ENCODE measurements at places on chromosomes 3 and 15.

GRCh38 chr15:44727485-44728231, 8.7 kb upstream of the TRIM69 start:
- peak; percentile 84 for DNase-seq

GRCh38 chr15:39801641-39802309, 19.1 kb upstream of the FSIP1 start:
- DNase-seq = peak; percentile 28

DNA sequence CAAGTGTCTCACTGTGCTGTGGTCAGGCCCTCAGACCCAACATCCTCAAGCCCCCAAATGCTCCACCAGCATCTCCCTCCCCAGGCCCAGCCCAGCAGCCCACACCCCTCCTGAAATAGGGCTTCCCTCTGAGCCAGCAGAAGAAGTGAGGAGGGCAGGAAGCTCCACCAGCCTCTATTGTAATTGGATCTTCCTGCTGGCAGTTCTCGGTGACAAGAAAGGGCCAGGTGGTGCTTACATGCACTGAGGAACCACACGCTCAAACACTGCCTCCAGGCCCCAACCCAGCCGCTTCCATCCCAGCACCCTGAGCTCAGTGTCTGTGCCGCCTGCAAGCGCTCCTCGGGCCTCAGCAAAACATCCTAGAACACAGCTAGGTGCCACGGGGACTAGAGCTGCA, 96.7 kb downstream of the ATP10A start:
- no peak for DNase-seq

DNA sequence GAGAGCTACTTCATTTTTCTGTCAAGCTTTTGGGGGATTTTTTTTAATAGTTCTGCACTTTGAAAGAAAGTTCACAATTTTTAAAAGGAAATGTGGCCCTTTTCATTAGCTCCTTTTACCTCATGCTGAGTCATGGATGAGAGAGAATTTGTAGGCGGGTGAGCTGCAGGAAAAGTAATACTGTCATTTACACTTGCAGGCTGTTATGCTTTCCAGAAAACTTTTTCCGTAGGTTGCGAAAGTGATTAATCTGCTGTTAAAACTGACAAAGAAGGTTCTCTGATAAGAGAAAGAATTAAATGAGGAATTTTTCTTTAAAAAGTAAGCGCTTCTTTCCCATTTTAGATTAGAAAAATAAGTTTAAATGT, 430.2 kb downstream of the LPP start:
- peak; percentile 82 for DNase-seq

- DNase-seq = peak; percentile 32
Measured at GRCh38 chr3:143975554-143976152, 4.0 kb downstream of the DIPK2A start.

DNA sequence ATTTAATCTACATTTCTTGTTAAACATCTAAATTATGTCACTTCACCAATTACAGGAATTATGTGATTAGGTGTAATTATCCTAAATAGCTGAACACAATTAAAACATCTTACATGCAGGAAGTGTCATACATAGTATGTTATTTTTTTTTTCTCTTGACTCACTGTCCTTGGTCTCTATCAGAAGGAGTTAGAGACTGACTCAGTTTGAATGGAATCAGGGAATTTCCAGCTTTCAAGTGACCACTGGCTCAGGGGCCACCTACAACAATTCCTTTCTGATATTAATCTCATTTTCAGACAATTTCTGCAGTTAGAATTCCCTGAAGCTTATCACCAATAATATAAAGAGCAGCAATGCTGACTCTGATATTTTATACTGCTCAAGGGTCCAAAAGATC, 400.7 kb downstream of the ROBO1 start:
- DNase-seq = peak; percentile 69

GRCh38 chr15:41966920-41967465, 5.4 kb downstream of the EHD4 start:
- no peak for DNase-seq

DNA sequence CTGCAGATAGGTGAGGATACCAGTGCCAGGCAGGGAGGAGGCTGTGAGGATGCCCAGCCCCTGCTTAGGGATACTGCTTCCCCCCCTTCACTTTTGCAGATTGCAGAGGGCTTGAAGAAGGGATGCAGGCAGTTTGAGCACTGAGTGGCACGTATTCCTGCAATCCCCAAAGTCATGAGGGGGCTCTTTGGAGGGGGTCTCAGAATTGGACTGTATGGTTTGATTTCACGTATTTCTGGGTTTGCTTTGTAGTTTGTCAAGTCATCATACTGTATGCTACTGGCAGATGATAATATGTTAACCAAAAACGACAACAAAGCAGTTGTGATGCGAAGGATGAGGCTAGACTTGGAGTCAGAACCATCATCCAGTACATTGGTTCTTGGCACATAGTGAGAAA, 28.1 kb downstream of the CHST14 start:
- no peak for DNase-seq

- DNase-seq = no peak
Measured at GRCh38 chr15:39365161-39365560, 215.7 kb upstream of the THBS1 start.

DNA sequence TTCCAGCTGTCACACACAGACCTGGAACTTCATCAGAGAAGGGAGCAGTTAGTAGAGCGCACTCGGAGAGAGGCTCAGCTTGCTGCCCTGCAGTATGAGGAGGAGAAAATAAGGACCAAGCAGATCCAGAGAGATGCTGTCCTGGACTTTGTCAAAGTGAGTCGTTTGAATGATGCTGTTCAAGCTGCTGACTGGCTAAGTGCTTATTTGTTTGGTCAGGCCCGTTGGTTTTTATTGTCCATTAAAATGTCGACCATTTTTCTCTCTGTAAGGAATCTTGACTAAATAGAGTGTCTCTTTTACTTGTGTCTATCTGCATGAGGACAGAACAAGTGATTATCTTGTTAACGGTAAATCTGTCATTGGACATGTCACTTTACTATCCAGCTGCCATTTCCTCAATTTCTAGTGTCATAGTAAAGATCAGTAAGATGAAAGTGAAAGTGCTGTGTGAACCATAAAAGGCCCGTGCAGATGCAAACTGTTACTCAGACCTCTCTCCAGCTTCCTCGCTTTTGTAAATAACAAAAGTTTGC, 56.9 kb downstream of the LRCH3 start:
- DNase-seq = no peak

DNA sequence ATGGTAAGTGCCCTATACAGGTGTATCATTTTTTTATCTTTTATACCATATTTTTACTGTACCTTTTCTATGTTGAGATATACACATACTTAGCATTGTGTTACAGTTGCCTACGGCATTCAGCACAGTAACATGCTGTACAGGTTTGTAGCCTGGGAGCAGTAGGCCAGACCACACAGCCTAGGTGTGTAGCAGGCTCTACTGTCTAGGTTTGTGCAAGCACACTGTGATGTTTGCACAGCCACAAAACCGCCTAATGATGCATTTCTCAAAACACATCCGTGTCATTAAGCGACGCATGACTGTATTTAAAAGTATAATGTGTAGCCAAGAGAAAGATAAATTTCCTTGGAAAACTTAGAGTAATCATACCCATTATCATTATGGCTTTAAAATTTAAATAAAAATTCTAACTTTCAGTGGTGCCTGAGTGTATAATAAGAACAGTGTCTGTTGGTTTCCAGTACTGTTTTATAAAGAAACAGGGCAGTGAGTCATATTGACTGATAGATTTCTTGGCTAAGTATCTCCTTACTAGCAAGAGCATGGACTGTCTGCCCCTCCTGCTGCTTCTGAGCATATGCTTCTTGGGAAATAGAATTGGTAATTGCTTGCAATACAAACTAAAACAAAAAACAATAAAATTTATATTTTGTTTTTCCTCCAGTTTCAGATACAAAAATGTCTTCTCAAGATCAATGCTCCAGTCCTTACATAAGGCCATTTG, 18.3 kb downstream of the CALML4 start:
- DNase-seq = no peak

- peak; percentile 29 for DNase-seq
Measured at GRCh38 chr15:44811337-44811736, 75.0 kb downstream of the TRIM69 start.

DNA sequence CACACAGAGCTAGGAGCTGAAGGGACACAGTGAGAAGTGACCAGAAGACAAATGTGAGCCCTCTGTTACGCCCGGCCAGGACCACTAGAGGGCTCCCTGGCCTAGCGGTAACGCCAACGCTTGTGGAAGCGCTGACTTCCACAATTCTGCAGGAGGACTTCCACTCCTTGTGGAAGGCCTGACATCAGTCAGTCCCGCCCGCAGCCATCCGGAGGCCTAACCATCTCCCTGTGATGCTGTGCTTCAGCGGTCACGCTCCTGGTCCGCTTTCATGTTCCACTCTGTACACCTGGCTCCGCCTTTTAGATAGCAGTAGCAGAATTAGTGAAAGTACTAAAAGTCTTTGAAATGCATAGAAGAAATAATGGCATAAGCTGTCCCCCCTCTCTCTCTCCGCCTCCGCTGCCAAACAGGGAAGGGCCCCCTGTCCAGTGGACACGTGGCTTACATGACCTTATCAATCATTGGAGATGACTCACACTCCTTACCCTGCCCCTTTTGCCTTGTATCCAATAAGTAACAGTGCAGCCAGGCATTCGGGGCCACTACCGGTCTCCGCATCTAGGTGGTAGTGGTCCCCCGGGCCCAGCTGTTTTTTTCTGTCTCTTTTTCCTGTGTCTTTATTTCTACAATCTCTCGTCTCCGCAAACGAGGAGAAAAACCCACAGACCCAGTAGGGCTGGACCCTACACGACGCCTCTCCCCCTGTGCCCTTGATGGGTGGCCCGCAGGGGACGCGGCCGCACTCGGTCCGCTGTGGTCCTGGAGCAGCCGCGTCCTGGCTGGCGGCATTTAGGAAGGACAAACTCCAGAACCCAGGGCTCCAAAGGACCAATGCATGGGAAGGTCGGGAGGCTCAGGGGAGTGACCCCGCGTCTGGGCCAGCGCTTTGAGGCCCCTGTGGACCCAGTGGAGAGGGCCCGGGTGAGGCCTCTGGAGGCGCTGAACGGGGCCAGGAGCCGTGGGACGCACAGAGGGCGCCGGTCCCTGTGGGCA, 27.0 kb upstream of the RPL32 start:
- DNase-seq = peak; percentile 70

DNA sequence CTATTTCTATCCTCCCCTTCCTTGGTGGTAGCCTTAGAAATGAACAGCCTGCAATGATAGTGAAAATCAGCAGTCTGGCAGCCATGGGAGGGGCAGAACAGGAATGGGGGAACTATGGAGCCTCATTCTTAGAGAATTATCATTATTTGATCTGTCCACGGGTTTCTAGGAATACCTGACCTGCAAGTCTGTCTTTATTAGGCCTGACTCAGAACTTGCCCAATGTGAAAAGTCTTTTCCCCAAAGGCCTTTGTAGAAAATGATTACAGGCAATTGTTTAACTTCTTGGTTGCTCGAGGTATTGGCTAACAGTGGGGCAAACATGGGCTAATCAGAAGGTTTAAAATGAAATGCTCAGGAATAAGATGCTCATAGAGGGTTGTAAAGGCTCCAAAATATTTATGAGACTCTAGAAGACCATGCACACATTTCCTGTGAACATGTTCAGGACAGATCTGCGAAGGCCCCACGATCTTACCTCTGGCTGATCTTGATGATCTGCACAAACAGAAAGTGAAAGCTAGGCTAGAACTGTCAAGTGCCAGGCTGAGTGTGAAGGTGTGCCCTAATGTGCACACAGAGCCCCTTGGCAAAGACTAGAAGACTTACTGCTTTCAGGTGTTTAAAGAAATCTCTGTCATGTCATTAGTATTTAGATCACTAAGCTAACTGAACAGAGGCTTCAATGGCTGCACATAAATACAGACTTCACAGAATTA, 39.6 kb upstream of the LAMP3 start:
- DNase-seq = peak; percentile 33

DNA sequence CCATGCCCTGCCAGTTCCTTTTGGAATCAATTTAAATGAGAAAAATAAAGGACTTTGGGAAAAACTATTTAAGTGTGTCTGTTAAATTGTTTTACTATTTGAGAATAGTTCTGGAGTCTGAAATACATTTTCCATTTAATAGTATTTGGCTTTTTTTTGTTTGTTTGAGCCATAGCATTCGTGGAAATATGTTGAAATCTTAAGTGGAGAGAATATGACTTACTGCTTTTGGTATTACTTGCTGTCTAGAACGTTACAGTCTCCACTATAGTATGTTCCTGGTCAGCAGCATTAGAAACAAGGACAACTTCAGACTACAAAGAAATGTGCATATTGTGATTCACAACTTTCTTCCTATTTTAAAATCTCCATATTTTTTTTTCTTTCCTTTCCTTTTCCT, 179.4 kb downstream of the GHSR start:
- no peak for DNase-seq

DNA sequence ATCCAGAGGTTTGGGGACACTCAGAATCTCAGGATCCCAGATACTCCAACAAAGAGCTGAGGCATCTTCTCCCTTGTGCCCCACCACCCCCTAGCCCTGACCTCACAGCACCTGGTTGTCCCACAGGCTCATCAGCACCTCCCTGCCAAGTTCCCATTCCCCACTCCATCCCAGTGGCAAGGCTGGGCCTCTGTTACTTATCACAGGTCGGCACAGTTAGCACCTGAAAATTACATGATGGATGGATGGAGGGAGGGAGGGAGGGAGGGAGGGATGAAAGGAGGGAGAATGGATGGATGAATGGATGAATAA, 12.8 kb downstream of the MYL3 start:
- DNase-seq = no peak

DNA sequence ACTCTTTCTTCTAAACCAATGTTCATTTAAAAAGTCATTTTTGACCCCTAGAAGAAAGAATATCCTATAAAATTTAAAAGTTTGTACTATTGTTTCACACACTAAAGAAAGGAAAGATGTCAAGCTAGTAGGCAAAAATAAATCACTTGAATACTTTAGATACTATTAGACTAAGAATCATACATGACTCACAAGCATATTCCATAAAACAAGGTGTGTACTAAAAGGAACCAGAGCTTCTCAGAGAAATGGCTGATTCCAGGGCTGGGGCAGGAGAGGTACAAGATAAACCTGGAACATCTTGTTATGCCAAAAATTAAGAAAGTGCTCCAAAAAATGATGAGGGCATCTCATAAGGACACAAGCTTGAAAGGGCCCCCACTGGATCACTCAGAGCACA, 8.7 kb downstream of the DLG1 start:
- DNase-seq = peak; percentile 60

- no peak for DNase-seq
Measured at GRCh38 chr3:99639579-99639978, 1.2 kb downstream of the COL8A1 start.

- DNase-seq = no peak
Measured at GRCh38 chr3:117871934-117872333, 1162.4 kb downstream of the TUSC7 start.

DNA sequence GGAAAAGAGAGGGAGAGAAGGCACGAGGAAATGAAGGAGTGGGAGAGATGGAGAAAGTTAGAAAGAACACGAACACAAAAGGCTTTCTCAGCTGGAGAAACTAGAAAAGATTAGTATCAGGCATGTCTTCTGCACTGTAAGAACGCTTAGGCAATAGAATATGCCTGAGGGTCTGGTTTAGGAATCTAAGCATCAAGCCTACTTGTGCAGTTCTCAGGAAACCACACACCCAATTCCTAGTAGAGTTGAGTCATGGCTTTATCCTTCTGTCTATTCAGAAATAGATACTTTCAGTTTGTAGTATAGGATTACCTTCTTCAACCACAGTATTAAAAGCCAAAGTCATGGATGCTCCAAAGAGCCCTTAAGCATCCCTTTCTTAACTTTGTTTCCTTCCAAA, 969.4 kb downstream of the NTRK3 start:
- peak; percentile 95 for DNase-seq

GRCh38 chr15:55151631-55152030, 45.1 kb downstream of the RSL24D1 start:
- no peak for DNase-seq

- DNase-seq = no peak
Measured at GRCh38 chr3:112775011-112775742, 71.5 kb downstream of the CD200R1L start.

- no peak for DNase-seq
Measured at GRCh38 chr15:55742498-55742926, 440 bp downstream of the PRTG start.
